Uterus (tissue), 4 donors: ENCODE measurements at places on chromosomes 2 and 18. TPM values are rescaled to one million over a fixed set of nuclear protein-coding genes. Genes with fewer than 3 reads are reported as not detected.

The EFEMP1 gene
- 57.0 TPM for total RNA-seq

The RIT2 gene
- total RNA-seq: not detected

The CRIM1 gene
- total RNA-seq: 75.8 TPM

The GBX2 gene
- total RNA-seq: not detected

DNA sequence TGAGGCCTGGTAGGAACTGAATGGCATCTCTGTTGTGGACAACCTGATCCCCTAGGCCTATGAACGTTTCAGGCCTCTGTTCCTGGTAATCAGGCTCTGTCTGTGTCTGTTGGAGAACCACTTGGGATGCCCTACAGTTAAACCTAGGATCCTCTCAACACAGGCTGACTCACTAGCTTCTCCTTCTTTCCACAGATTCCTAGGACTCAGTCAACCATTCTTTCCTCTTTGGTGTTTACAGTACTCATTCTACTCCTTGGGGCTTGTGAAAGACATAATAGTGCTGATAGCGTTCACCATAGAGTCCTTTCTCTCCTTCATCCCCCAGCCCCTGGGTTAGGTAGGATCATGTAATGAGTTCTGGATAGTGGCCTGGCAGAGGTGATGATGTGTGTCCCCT, 544.3 kb downstream of the METTL4 start:
- no peak overlapping the region for H3K4me3 ChIP-seq
- no peak for DNase-seq
- H3K27ac ChIP-seq: no peak overlapping the region
- H3K4me1 ChIP-seq: no peaks in the 10 kb centered on the region

DNA sequence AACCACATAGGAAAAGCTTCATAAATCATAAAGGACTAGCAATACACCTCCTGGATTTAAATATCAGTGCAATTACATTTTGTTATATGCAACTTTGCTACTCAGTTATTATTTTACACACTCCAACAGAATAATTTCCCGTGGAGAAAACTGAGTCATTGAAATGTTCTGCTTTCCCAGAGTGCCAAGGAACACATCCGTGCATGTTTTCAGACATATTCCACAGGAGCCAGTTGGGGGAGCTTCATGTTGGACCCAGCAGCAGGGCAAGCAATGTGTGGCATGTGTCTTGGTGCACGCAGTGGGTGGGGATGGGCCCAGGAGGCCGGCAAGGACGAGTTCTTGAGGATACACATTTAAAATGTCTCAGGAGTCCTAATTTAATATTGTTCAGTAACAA, 14.4 kb upstream of the SMIM21 start:
- H3K4me3 ChIP-seq: no peak overlapping the region
- no peaks in the 10 kb centered on the region for H3K36me3 ChIP-seq
- H3K4me1 ChIP-seq: no peaks in the 10 kb centered on the region
- H3K27me3 ChIP-seq: no peaks in the 10 kb centered on the region
- no peak overlapping the region for H3K27ac ChIP-seq
